Esophagus muscularis mucosa (tissue), 4 donors: ENCODE measurements at places on chromosomes 16 and 17. TPM values are rescaled to one million over a fixed set of nuclear protein-coding genes. Genes with fewer than 3 reads are reported as not detected.

ZSCAN10 gene
- total RNA-seq, result not detected

TMEM204 gene
- total RNA-seq, result 75.0 TPM

JPH3 gene
- total RNA-seq, result 0.63 TPM

WSCD1 gene
- total RNA-seq, result 6.8 TPM

KRTAP1-5 gene
- total RNA-seq, result not detected

C16orf74 gene
- 2.4 TPM for total RNA-seq

HOXB4 gene
- total RNA-seq, result 4.6 TPM

MIEF2 gene
- total RNA-seq, result 25.0 TPM

- DNase-seq, result no peak
- H3K36me3 ChIP-seq, result no peaks in the 10 kb centered on the region
- H3K27me3 ChIP-seq, result no peaks in the 10 kb centered on the region
- H3K4me3 ChIP-seq, result no peak overlapping the region
- no peaks in the 10 kb centered on the region for H3K4me1 ChIP-seq
- H3K27ac ChIP-seq, result no peak overlapping the region
Measured at GRCh38 chr17:52297230-52298010, 138.9 kb upstream of the CA10 start.

- peaks cover 4% of the 10 kb centered on the region for H3K4me1 ChIP-seq
- no peaks in the 10 kb centered on the region for H3K27me3 ChIP-seq
- H3K27ac ChIP-seq, result no peak overlapping the region
- H3K4me3 ChIP-seq, result no peak overlapping the region
- no peak for DNase-seq
- H3K36me3 ChIP-seq, result peaks cover 56% of the 10 kb centered on the region
Measured at GRCh38 chr17:37614391-37614790, 5.2 kb upstream of the SYNRG start.

DNA sequence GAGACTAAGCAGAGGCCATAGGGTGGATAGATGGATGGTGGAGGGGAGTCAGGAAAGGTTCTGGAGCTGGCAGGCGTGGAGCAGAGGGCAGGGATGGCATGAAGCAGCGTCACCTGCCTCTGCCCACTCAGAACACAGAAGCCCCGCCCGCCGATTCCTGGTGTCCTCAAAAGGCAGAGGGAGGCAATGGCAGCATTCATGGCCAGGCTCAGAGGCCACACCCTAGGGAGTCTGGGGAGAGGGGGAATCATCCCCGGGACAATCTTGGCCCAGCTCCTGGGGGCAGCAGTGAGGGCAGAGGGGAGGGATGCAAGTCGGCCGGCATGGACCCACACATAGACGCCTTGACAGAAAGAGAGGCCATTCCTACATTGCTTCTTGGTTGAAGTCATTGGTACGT lies 60.7 kb upstream of the CACNG4 start:
- H3K36me3 ChIP-seq, result no peaks in the 10 kb centered on the region
- H3K4me1 ChIP-seq, result peaks cover 10% of the 10 kb centered on the region
- no peak overlapping the region for H3K4me3 ChIP-seq
- H3K27ac ChIP-seq, result no peak overlapping the region
- no peak for DNase-seq

- H3K36me3 ChIP-seq, result peaks cover 8% of the 10 kb centered on the region
- peaks cover 28% of the 10 kb centered on the region for H3K4me1 ChIP-seq
- H3K4me3 ChIP-seq, result peak overlapping the region; percentile 90
- no peak for DNase-seq
Measured at GRCh38 chr17:18361837-18362697, 1.3 kb downstream of the SHMT1 start.

DNA sequence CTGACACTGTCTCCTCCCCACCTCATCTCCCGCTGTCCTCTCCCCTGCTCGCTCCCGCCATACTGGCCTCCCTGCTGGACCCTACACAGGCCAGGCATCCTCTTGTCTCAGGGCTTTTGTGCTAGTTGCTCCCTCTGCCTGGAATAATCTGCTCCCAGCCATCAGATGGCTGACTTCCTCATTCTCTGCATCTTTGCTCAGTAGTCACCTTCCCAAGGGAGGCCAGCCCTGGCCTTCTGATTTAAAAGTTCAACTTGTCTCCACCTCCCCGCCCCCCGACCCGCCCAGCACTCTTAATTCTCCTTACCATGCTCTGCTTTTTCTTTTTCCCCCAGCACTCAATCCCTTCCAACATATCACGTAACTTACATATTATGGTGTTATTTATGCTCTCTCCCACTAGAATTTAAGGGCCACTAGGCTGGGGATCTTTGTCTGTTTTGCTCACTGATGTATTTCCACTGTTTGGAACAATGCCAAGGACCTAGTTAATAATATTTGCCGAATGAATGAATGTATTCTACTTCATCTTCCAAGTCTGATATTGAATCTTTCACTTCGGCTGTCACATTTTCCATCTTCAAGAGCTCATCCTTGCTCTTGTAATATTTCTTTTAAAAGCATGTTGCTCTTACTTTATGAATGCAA lies 178.3 kb downstream of the CDK5R1 start:
- no peak overlapping the region for H3K27ac ChIP-seq
- no peak overlapping the region for H3K4me3 ChIP-seq
- no peaks in the 10 kb centered on the region for H3K27me3 ChIP-seq

GRCh38 chr16:15034266-15035162 lies 21.4 kb downstream of the NTAN1 start:
- H3K4me1 ChIP-seq, result peaks cover 5% of the 10 kb centered on the region
- DNase-seq, result no peak
- peaks cover 89% of the 10 kb centered on the region for H3K36me3 ChIP-seq
- no peak overlapping the region for H3K27ac ChIP-seq
- no peak overlapping the region for H3K4me3 ChIP-seq

- no peak overlapping the region for H3K27ac ChIP-seq
- H3K36me3 ChIP-seq, result no peaks in the 10 kb centered on the region
- peaks cover 11% of the 10 kb centered on the region for H3K4me1 ChIP-seq
Measured at GRCh38 chr16:18959031-18959505, 24.7 kb upstream of the TMC7 start.

DNA sequence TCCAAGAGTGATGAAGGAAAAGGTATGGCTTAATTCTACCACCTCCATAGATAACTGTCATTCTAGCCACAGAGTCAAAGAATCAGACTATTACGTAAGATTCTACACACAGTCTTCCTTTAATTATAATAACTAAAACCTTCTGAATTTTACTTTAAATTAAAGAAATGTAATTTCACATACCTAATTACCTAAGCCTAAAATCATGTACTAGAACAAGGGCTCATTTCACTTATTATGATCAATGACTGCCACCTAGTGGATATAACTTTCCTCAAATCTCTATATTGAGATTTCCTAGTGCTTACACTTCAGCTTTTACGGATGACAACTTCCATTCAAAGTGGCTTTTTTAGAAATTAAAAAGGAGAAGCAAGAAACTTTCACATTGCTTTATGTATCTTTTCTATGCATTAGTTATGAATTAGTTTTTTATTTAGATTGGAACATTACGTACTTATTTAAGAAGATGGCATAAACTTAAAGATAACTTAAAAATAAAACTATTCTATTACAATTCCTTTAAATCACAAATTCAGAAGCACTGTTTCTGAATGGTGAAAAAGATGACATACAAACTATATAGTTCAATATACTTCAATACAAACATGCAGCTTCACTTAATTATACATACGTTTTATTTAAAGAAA lies 18.2 kb upstream of the ABCA10 start:
- H3K4me1 ChIP-seq, result no peaks in the 10 kb centered on the region
- peaks cover 15% of the 10 kb centered on the region for H3K36me3 ChIP-seq
- no peak overlapping the region for H3K4me3 ChIP-seq
- no peaks in the 10 kb centered on the region for H3K27me3 ChIP-seq

DNA sequence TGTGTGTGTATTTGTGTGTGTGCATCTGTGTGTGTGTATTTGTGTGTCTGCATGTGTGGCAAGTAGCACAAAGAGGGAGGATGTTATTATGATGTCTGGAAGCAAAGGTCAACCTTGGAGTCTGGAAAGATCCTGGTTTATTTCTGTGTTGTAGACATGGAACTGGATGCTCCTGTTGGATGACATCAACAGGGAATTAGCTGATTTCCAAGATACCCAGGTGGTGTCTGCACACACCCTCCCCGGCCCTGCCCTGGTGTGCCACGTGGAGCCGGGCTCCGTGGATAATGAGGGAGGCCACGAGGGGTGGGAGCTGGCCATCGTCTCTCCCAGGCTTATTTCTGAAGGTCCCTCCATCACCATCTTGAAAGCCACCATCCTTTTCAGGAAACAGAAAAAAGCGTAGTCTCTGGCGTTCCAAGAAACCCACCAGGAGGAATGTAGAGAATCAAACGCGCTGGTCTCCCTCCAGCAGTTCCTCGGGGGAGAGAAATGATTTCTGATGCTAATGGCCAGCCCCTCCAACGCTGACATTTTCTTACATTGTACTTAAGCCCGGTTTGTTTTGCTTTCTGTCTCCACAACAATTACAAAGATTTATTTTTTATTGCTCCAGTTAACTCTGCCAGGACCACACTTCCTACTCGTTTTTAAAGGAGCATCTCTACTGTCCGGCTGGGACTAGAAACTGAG lies 93.3 kb downstream of the FOXL1 start:
- DNase-seq, result no peak
- no peaks in the 10 kb centered on the region for H3K36me3 ChIP-seq
- no peak overlapping the region for H3K4me3 ChIP-seq
- peaks cover 14% of the 10 kb centered on the region for H3K4me1 ChIP-seq

- H3K27me3 ChIP-seq, result no peaks in the 10 kb centered on the region
- DNase-seq, result no peak
- H3K27ac ChIP-seq, result peak overlapping the region; percentile 82
- no peaks in the 10 kb centered on the region for H3K36me3 ChIP-seq
- peaks cover 13% of the 10 kb centered on the region for H3K4me1 ChIP-seq
Measured at GRCh38 chr16:30997725-30998711, 12.4 kb downstream of the STX1B start.
